ENCODE measurements at places on chromosomes 6 and 20. TPM values are rescaled to one million over a fixed set of nuclear protein-coding genes. Genes with fewer than 3 reads are reported as not detected.

Gene DEFB115
- total RNA-seq: not detected

Gene SPATS1
- total RNA-seq: not detected

Gene DEFB129
- total RNA-seq: not detected

Gene DSTN
- total RNA-seq: 504 TPM

Gene NRN1
- 10.3 TPM for total RNA-seq

Gene ECT2L
- total RNA-seq: 0.20 TPM

Gene RAB23
- total RNA-seq: 31.2 TPM

Gene OXT
- total RNA-seq: not detected

Gene LRRN4
- not detected for total RNA-seq

Gene NHLRC1
- total RNA-seq: 4.2 TPM

Gene NKX2-2
- total RNA-seq: not detected
